GM12878 (cell line): ENCODE measurements at places on chromosomes 5 and 9.

GRCh38 chr5:174971210-174971609 is 246.8 kb downstream of the MSX2 start:
- H3K4me3 ChIP-seq, result no peak overlapping the region
- H3K36me3 ChIP-seq, result no peaks in the 10 kb centered on the region
- H3K4me1 ChIP-seq, result no peaks in the 10 kb centered on the region
- H3K27ac ChIP-seq, result no peak overlapping the region
- no peak for DNase-seq

DNA sequence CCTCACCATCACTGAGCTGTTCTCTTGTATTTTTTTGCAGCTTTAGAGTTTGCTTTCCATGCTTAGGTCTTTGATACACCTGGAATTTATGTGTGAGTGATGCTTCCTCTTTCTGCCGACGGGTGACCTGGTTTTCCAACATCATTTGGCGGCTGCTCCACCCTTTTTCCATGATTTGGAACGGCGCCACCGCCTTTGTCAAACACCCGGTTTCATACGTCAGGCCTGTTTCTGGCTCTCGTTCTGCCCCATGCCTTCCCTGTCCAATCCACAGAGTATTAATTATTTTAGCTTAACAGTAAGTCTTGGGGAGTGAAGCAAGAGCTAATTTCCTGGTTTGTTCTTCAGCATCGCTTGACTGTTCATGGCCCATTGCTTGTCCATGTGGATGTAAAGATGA is 30.2 kb downstream of the CACNA1B start:
- H3K4me3 ChIP-seq, result no peak overlapping the region
- H3K4me1 ChIP-seq, result no peaks in the 10 kb centered on the region
- no peak for DNase-seq
- no peaks in the 10 kb centered on the region for H3K36me3 ChIP-seq

DNA sequence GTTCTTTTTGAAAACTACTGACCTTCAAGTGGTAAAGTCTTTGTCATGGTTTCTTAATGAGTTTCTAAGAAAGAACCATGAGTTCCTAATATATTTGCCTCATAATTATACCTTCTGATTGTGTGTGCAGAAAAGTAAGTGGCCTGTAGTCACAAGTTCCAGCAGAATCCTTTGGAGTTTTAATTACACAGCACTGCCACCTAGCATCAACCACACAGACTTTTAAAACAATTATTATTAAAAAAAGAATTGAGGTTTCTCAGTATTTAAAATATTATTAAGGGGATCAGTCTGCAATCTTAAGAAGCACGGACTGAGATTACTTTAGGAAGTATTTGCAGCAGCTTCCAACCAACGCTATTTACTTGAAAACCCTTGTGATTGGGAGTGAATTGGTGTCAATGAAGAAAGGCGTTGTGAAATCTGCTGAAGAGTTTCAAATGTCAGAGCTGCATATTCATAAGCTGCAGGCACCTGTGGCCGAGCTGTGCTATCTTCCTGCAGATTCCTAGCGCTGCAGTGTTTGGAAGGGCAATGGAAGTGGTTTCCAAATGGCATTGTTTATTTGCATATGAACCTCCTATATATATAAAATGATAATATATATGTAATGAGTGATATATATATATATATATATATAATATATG is 1074.2 kb upstream of the WWC1 start:
- H3K27me3 ChIP-seq, result no peaks in the 10 kb centered on the region
- H3K36me3 ChIP-seq, result no peaks in the 10 kb centered on the region
- no peak overlapping the region for H3K4me3 ChIP-seq
- H3K27ac ChIP-seq, result no peak overlapping the region

DNA sequence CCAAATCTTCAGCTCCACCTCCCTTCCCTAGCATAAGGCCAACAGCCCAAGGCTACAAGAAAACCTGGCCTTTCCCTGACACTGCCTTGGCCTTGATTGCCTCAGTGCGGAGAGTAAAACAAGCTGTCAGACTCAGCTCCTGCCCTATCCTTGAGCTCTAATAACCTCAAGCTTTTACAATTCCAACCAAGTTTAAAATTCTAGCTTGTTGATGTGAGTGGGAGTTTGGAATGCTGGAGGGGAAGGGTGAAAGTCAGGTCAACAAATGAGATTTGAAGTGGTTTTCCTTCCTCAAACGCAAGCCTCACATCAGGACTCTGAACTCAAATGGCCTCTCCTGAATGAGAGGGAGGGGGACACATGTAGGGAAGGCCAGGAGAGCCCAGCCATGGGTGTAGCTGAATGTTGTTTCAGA is 197.0 kb upstream of the VLDLR start:
- no peak overlapping the region for H3K27ac ChIP-seq
- H3K36me3 ChIP-seq, result no peaks in the 10 kb centered on the region
- DNase-seq, result no peak
- H3K4me3 ChIP-seq, result no peak overlapping the region
- no peaks in the 10 kb centered on the region for H3K4me1 ChIP-seq

DNA sequence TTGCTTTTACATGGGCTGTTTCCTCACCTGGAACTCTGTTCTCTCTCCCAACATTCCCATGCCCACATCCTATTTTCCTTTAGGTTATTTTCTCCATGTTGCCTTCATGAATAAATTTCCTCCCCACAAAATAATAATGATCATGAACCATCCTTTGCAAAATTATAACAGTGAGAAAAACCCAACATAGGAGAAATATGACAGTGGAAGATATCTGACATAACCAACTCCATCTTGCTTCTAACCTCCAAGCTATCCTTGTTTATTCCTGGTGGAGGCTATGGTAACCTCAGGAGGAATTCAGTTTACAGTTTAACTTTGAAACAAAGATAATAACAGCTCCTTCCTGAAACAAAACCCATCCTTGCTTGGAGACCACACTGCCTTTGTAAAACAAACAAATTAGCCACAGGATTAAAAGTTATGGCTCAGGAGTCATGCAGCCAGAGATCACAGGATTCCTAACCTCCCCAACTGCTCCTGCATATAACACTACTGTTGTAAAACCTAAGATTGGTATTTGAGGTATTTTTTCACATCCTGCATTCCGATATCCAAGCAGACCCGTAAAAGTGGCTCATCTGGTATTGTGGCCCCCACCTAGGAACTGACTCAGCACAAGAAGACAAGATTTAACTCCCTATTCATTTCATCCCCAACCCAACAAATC is 212.4 kb downstream of the TRIM32 start:
- no peaks in the 10 kb centered on the region for H3K36me3 ChIP-seq
- H3K27ac ChIP-seq, result no peak overlapping the region
- H3K4me1 ChIP-seq, result no peaks in the 10 kb centered on the region
- no peak for DNase-seq
- no peaks in the 10 kb centered on the region for H3K27me3 ChIP-seq
- no peak overlapping the region for H3K4me3 ChIP-seq

- no peaks in the 10 kb centered on the region for H3K27me3 ChIP-seq
- H3K4me1 ChIP-seq, result no peaks in the 10 kb centered on the region
- H3K4me3 ChIP-seq, result no peak overlapping the region
- no peaks in the 10 kb centered on the region for H3K36me3 ChIP-seq
- DNase-seq, result no peak
Measured at GRCh38 chr9:73210886-73211666, 59.4 kb downstream of the ANXA1 start.

DNA sequence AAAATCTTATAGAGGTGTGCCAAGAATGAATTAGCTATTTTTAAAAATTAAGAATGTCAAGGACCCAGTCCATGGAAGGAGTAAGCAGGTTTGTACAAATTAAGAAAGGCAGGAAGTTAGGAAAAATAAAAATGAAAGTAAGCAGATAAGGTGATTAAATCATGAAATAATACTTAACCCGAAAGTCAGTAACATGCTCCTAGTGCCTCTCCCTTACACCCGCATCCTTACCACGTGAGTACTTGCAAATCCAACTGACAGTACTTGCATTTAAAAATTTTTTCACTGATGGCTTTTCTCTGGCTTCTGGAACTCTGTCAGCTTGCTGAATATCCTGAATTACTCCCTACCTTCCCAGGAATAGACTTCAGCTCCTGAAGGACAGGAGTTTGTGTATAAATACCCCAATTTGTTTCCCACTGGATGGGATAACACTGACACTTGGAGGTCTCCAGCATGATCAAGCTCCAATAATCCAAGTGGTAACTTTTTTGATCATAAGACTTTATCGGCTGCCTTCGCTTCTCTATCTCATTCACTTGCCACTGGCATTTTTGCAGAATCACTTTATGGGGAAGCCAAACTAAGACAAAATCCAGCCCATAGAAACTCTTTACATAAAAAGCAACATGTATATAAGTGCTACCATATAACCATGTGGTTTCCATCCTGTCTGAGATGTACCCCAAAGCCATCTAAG is 41.6 kb upstream of the RICTOR start:
- DNase-seq, result no peak
- H3K4me3 ChIP-seq, result no peak overlapping the region
- H3K36me3 ChIP-seq, result no peaks in the 10 kb centered on the region
- H3K27me3 ChIP-seq, result no peaks in the 10 kb centered on the region
- H3K4me1 ChIP-seq, result no peaks in the 10 kb centered on the region

DNA sequence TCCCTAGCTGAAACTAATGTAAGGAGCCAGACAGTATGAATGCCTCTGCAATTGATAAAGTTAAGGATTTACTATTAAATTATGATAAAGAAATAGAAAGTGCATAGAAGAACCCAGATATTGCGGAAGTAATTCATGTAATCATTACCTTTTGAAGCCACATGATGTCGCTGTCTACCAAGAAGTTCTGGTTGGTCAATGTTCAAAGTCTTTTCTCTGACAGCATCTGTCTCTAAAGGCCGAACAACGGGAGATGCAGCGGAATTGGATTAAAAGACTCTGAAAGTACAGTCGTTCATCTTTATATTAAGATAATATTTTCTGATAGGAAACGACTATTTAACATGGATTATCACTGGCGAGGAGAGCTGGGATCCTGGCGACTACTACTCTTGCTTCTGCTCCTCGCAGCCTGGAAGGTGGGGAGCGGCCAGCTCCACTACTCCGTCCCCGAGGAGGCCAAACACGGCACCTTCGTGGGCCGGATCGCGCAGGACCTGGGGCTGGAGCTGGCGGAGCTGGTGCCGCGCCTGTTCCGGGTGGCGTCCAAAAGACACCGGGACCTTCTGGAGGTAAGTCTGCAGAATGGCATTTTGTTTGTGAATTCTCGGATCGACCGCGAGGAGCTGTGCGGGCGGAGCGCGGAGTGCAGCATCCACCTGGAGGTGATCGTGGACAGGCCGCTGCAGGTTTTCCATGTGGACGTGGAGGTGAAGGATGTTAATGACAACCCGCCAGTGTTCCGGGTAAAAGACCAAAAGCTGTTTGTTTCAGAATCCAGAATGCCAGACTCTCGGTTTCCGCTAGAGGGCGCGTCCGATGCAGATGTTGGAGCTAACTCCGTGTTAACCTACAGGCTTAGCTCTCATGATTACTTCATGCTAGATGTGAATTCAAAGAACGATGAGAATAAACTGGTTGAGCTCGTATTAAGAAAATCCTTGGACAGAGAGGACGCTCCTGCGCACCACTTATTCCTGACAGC is at the start of gene PCDHA8:
Gene PCDHA8 (plus strand): TSS at position 210 of the 985 bp plus-strand sequence. CDS start 135 bp downstream, at position 345.
- H3K27me3 ChIP-seq, result no peaks in the 10 kb centered on the region
- no peak within 1 kb of the TSS for H3K4me3 ChIP-seq
- H3K36me3 ChIP-seq, result no peaks in the 10 kb centered on the region
- H3K27ac ChIP-seq, result no peak within 1 kb of the TSS
- DNase-seq, result no peak

DNA sequence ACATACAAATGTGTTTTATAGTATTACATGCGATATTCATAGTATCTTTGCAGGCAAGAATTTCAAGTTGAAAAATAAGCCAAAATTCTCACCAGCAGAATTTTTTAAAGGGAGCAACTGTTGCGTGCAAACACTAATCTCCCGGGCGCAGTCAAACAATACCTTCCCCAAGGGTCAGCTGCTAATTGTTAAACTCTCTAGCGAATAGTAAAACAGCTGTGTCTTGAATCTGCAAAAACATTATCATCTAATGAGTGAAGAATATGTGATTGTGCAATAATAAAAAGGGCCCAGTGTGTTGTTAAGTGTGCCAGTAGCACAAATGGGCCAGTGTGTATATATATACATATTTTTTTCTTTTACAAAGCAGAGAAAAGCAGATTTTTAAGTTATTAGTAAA is 131.4 kb downstream of the CCDC192 start:
- H3K27ac ChIP-seq, result no peak overlapping the region
- no peaks in the 10 kb centered on the region for H3K27me3 ChIP-seq
- no peak for DNase-seq
- H3K4me1 ChIP-seq, result no peaks in the 10 kb centered on the region

GRCh38 chr5:33637011-33637410 is 196.2 kb downstream of the TARS1 start:
- H3K4me3 ChIP-seq, result no peak overlapping the region
- no peak overlapping the region for H3K27ac ChIP-seq
- no peaks in the 10 kb centered on the region for H3K36me3 ChIP-seq
- no peaks in the 10 kb centered on the region for H3K27me3 ChIP-seq
- DNase-seq, result no peak
- H3K4me1 ChIP-seq, result peaks cover 7% of the 10 kb centered on the region; the same call in 1 of the 2 replicates

DNA sequence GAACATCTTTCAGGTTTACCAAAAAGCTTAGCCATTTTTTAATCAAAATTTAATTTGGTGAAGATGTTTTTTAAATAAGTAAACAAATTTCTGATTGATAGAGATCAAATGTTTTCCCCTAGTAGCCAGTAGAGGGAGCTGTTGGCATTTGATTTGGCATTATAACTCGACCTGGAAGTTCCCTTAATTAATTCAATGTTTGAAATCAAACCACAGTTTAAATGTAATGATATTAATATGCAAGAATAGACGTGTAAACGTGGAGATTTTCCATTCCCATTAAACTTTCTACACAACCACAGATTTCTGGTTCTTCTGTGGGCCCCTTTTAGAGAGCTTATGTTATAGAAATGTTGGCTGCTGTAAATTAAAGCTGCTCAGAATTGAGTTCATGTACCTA is 148.1 kb upstream of the MPDZ start:
- no peak for DNase-seq
- no peak overlapping the region for H3K27ac ChIP-seq
- no peaks in the 10 kb centered on the region for H3K4me1 ChIP-seq
- H3K4me3 ChIP-seq, result no peak overlapping the region

GRCh38 chr5:138573949-138574670 is 1.1 kb downstream of the HSPA9 start:
- peak overlapping the region; percentile 85 for H3K4me3 ChIP-seq
- no peak for DNase-seq
- no peaks in the 10 kb centered on the region for H3K27me3 ChIP-seq
- H3K27ac ChIP-seq, result peak overlapping the region; percentile 97

- H3K4me1 ChIP-seq, result peaks cover 2% of the 10 kb centered on the region; the same call in 1 of the 2 replicates
- peak within 1 kb of the TSS; percentile 57; the same call in 1 of the 2 replicates for H3K4me3 ChIP-seq
- no peak for DNase-seq
- peaks cover 8% of the 10 kb centered on the region for H3K27me3 ChIP-seq
- H3K36me3 ChIP-seq, result no peaks in the 10 kb centered on the region
Measured at GRCh38 chr9:107489687-107490605, at the start of gene KLF4. Gene KLF4, minus strand, starts transcription at chr9:107489769. Its CDS starts 597 bp downstream, at chr9:107489172.

GRCh38 chr9:129574911-129575585 is 45.9 kb downstream of the C9orf50 start:
- no peak for DNase-seq
- H3K36me3 ChIP-seq, result no peaks in the 10 kb centered on the region
- peaks cover 11% of the 10 kb centered on the region for H3K4me1 ChIP-seq
- H3K27ac ChIP-seq, result no peak overlapping the region

GRCh38 chr5:104016646-104017045 is 454.1 kb upstream of the NUDT12 start:
- H3K36me3 ChIP-seq, result no peaks in the 10 kb centered on the region
- H3K4me1 ChIP-seq, result no peaks in the 10 kb centered on the region
- DNase-seq, result no peak
- H3K4me3 ChIP-seq, result no peak overlapping the region

GRCh38 chr5:169762338-169763095 is 125.4 kb downstream of the DOCK2 start:
- no peak overlapping the region for H3K4me3 ChIP-seq
- H3K27me3 ChIP-seq, result no peaks in the 10 kb centered on the region
- H3K4me1 ChIP-seq, result peaks cover 5% of the 10 kb centered on the region; the same call in 1 of the 2 replicates
- DNase-seq, result no peak
- no peak overlapping the region for H3K27ac ChIP-seq
